Progenitor cell of endocrine pancreas (in vitro differentiated cells): ENCODE measurements at places on chromosomes 4 and X.

DNA sequence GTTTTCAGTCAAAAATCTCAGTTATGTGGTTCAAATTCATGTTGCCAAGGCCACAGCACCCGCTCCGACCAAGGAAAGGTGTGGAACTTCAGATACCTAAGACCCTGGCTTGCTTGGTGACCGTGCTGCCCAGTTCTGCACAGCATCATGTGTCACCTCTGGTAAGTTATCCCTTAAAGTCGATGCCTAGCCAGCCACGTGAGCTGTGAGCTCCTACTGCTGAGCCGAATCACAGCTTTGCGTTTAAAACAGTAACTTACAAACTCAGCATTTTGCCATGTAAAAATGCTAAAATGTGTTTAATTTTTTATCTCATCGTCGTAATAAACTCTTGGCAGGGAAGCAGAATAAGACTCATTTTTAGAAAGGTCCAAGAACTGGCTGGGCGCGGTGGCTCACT, 5.3 kb downstream of the TMEM271 start:
- no peak for DNase-seq

GRCh38 chr4:76708971-76709771, 188.8 kb downstream of the SOWAHB start:
- no peak for DNase-seq

DNA sequence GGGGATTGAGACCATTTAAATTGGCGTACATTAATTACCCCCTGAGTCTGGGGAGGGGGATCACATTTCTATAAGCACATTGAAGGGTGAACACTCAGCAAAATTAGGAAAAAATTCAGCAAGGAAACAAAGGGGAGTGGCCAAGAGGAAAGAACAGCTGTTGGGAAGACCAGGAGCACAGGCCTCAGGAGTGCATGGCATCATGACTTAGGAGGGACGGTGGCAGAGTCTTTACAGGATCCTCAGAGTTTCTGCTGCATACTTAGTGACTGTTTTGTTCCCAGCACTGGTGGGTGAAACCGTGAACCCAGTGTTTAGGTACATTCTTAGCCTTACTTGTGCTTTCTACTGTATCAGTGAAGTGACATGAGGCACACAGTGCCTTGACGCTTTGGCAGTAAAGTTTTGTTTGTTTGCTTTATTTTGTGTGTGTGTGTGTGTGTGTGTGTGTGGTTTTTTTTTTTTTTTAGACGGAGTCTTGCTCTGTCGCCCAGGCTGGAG, 121.3 kb downstream of the CBR4 start:
- no peak for DNase-seq

DNA sequence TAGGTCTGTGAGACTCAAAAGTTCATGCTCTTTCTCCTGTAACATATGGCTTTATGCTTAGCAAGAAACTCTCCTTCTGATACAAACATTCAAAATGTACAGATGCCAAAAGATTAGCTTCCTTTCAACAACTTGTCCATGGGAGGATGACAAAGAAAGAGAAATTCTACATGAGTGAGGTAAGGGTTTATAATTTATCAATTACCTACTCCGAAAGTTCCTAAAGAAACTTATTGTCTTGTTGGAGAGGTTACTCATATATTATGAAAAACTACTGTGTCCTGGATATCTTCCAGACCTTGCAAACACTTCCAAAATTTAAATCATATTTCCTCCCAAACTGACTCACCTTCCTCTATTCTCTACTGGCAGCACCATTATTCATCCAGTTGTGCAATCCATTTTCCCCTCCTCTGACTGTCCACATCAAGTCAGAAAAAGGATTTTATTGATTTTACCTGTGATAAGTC, 65.1 kb downstream of the ENPEP start:
- no peak for DNase-seq

DNA sequence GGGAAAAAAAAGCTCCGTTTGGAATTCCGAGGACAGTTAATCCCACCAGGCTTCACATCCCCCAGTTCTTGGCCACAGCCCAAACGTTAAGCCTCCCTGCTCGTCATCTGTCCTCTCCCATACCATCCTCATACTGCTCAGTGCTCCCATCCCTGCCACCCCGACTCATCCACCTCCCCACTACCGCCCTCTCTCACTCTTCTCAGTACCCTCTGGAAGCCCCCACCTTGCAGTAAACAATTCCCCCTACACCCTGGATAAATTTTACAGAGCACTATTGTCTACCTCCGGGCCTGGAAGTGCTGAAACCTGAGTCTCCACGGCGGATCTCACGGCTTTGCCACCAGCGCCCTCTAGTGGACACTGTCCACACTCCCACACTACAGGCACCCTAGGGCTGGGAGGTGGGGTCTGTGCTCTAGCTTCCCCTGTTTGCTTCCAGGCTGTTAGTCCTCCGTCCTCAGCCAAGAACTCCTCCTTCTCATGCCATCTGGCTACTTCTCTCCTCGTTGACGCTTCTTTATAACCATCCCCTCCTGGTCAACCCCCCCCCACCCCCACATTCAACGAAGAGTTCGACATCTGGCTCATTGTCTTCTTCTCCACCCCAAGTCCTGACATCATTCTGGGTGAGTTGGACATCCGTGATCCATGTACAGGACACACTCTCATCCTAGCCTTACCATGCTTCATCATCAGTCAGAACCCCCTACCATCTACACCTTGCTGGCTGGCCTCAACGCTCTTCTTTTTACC, 54.5 kb downstream of the RTL9 start:
- peak; percentile 76 for DNase-seq
